ENCODE measurements at places on chromosomes 1 and 21.
A peak's percentile ranks its signal among the peaks of the same experiment; 100 is the strongest.

DNA sequence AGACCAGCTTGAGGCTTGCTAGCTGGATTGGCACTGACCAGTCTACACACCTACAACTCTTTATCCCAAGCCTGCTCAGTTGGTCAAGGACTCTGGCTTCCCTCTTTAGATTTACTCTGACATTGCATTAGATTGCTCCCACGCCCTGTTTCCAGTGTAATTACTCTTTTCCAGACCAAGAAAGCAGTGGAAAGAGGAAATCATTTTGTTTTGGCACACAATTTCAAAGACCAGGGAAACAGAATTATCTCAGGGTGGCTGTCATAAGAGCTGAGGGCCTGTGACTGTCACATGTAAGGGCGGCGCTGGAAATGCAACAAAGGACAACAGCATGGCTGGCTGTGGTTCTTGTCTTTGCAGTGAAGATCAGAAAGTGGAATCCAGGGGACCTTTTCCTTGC, 302.7 kb downstream of the HHAT start:
- no peak for DNase-seq

DNA sequence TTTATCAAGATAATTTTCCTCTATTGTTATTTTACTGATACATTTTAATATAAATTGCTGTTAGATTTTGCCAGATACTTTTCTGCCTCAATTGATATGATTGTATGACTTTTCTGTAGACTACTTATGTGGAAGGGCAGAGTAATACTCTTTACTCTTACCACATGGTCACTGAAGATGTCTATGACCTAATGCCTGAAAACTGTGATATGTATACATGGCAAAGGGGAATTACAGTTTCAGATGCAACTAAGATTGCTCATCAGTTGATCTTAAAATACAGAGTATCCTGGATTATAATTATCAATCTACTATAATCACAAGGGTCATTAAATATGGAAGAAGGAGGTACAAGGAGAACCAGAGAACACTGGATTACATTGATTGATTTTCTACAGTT, 1528.0 kb downstream of the BRINP3 start:
- no peak for DNase-seq

- DNase-seq: no peak
Measured at GRCh38 chr1:100364697-100365096, 12.4 kb downstream of the CDC14A start.

GRCh38 chr1:186112280-186112679, 262.8 kb downstream of the TPR start:
- no peak for DNase-seq

- DNase-seq: no peak
Measured at GRCh38 chr1:168000656-168001055, 63.8 kb upstream of the MPC2 start.

DNA sequence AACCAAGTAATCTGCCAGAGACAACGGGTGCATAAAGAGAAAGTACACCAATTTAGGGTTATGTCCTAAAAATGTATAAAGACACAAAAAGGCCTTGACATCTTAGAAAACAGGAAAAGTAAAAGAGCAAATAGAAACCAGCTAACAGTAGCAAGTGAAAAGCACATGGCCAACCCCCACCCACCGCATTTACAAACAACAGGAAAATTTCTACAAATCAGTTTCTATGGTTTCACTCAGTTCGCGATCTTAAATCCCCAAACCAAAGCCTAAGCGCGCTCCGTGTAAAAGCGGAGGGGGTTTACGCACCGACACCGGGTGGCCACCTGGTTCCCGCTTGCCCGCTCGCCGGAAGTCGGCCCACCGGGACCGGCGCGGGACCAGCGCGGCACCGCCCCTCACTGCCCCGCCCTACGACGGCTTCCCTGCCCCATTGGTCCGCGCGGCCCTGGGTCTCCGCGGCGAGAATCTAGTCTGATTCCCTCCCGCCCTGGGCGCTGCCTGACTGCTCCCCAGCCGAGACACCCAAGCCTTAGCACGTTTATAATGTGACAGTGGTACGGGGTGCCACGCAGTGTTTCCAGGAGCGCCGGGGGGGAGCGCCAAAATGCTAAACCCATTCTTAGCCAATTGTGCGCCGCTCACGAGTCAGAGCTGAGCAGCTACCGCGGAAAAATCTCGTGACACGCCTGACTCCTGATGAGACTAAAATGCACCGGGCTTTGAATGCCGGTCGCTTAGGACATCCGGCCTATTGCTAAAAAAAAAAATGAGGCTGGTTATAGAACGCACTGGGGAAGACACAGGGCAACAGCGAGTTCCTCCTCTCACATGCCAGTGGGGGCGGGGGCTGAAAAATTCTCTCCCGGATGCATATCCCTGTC, at the start of gene GART:
TSS of gene GART (minus strand) at position 362 of the 884 bp plus-strand sequence. CDS start 2,802 bp downstream, outside the sequence.
- peak; percentile 19 for DNase-seq

DNA sequence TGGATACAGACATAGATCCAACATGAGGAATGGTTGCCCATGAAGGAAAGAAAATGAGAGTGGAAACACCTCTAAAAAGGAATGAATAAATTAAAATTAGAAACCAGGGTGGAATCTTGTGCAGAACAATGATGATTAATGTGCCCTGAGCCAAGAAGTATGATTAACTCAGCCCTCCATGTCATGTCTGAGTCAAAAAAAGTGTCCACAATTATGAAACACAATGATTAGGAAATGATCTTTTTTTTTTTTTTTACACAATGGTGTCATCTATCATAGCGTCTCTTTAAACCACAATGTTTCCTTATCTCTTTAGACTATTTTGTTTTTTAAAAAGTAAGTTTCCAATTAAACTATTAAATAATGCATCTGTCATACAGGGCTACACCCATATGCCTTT, 78.9 kb upstream of the RAB4A start:
- DNase-seq: no peak

- no peak for DNase-seq
Measured at GRCh38 chr1:59081181-59081580, 215.7 kb upstream of the FGGY start.
